CD14-positive monocyte (primary cell): ENCODE measurements at places on chromosomes 7 and 10.
A peak's percentile ranks its signal among the peaks of the same experiment; 100 is the strongest.

GRCh38 chr7:70005891-70006260, 407.6 kb downstream of the AUTS2 start:
- no peak overlapping the region for H3K4me3 ChIP-seq
- H3K4me1 ChIP-seq = peaks cover 6% of the 10 kb centered on the region
- H3K27me3 ChIP-seq = no peaks in the 10 kb centered on the region
- no peak overlapping the region for H3K27ac ChIP-seq

DNA sequence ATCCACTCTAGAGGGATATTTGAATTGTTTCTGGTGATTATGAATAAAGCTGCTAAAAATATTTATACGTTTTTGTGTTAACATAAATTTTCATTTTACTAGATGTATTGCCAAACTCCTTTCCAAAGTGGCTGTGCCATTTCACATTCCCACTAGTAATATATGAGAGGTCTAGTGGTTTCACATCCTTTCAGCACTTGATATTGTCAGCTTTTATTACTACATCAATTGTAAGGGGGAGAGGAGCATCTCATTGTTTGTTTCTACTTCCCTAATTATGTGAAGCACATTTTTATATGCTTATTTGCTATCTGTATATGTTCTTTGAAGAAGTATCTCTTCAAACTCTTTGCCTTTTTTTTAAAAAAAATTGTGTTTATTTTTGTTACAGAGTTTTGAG, 184.5 kb downstream of the ADK start:
- no peaks in the 10 kb centered on the region for H3K27me3 ChIP-seq
- no peak overlapping the region for H3K4me3 ChIP-seq
- no peaks in the 10 kb centered on the region for H3K36me3 ChIP-seq
- DNase-seq = peak; percentile 18
- H3K27ac ChIP-seq = no peak overlapping the region

DNA sequence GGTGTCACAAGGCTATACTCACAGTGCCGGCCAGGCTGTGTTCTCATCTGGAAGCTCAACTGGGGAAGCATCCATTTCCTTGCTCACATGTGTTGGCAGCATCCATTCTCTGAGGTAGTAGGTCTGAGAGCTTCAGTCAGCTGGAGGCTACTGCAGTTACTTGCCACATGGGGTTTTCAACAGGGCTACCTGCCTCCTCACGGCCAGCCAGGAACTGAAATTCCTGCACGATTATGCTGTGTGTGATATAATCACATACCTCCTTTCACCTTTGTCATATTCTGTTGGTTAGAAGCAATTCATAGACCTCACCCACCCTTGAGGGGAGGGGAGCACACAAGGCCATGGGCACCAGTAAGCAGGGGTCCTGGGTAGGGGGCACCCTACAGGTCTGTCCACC, 37.4 kb downstream of the PYROXD2 start:
- no peak for DNase-seq
- no peak overlapping the region for H3K4me3 ChIP-seq
- no peaks in the 10 kb centered on the region for H3K36me3 ChIP-seq
- H3K27ac ChIP-seq = no peak overlapping the region
- H3K4me1 ChIP-seq = no peaks in the 10 kb centered on the region
- no peaks in the 10 kb centered on the region for H3K27me3 ChIP-seq

DNA sequence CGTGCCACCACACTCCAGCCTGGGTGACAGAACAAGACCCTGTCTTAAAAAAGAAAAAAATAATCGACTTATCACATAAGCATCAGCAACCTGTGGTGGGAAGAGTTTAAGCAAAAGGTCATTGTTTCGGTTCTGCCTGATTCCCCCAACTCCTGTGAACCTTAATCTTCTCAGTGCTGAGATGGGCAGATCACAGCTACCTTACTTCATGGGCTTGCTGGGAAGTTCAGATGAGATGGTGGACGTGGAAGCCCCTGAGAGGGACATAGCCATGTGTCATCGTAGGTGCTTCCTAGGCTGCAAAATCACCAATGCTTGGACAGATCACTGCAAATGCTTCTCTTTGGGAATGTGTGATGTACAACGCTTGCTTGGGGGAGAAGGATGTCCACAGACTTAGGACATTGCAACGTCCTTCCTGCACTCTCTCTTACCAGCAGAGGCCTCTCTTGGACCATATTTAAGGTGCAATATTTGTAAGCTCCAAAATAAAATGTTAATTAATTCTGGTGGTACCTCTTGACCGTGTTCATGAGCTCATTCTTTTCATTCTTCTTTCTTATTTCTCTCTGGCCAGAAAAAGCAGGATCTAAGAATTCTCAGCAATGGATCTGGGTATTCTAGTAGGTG, 8.6 kb downstream of the GJD4 start:
- peaks cover 4% of the 10 kb centered on the region for H3K27me3 ChIP-seq
- no peak for DNase-seq
- no peak overlapping the region for H3K27ac ChIP-seq
- no peaks in the 10 kb centered on the region for H3K4me1 ChIP-seq
- H3K36me3 ChIP-seq = no peaks in the 10 kb centered on the region

DNA sequence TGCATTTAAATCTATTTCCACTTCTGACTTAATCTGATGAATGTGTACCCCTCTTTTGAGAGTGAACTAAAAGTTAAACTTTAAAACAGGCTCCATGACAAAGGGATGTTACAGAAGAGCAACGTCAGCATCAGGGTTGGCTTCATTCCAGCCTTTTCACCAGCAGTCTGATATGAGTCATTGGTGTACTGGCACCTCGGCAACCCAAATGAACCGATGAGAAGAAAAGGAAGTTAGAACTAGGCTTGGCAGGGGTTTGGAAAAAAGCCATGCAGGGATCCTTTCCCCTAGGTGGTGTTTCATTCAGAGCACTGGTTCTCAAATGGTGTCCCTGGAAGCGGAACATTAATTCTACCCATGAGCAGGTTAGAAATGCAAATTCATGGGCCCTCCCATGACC, 53.6 kb downstream of the SEC61G start:
- no peak for DNase-seq
- H3K36me3 ChIP-seq = no peaks in the 10 kb centered on the region
- no peaks in the 10 kb centered on the region for H3K27me3 ChIP-seq
- H3K27ac ChIP-seq = no peak overlapping the region
- H3K4me3 ChIP-seq = no peak overlapping the region

- no peaks in the 10 kb centered on the region for H3K4me1 ChIP-seq
- H3K36me3 ChIP-seq = no peaks in the 10 kb centered on the region
- no peak overlapping the region for H3K27ac ChIP-seq
- DNase-seq = no peak
Observed at GRCh38 chr7:8437606-8438005, 4.2 kb downstream of the NXPH1 start.

- no peaks in the 10 kb centered on the region for H3K36me3 ChIP-seq
- peaks cover 18% of the 10 kb centered on the region for H3K4me1 ChIP-seq
- peak; percentile 64 for DNase-seq
- H3K27ac ChIP-seq = no peak overlapping the region
- H3K4me3 ChIP-seq = peak overlapping the region; percentile 47
Observed at GRCh38 chr10:44864637-44865288, 46.4 kb upstream of the TMEM72 start.

DNA sequence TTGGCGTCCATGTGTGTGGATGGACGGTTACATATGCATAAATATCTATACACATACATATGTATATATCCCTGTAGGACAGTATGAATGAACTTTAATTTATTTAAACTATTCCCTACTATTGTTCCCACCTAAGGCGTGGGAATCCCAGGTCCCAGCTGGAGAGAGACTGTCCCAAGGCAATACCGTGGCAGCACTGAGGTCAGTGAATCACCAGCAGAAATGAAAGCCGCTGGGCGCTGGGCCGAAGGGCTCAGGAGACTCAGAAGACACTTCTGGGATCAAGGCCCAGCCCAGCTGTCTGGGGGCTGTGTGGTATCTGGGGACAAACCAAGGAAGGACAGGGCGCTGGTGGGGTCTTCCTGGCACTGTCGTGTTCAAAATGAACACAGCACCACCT, 49.6 kb upstream of the MYL10 start:
- DNase-seq = no peak
- peaks cover 4% of the 10 kb centered on the region for H3K4me1 ChIP-seq
- no peak overlapping the region for H3K27ac ChIP-seq
- no peak overlapping the region for H3K4me3 ChIP-seq
- no peaks in the 10 kb centered on the region for H3K36me3 ChIP-seq

GRCh38 chr10:119347181-119347974, 140.0 kb downstream of the GRK5 start:
- no peak overlapping the region for H3K27ac ChIP-seq
- H3K4me1 ChIP-seq = no peaks in the 10 kb centered on the region
- no peak overlapping the region for H3K4me3 ChIP-seq
- H3K36me3 ChIP-seq = peaks cover 6% of the 10 kb centered on the region

DNA sequence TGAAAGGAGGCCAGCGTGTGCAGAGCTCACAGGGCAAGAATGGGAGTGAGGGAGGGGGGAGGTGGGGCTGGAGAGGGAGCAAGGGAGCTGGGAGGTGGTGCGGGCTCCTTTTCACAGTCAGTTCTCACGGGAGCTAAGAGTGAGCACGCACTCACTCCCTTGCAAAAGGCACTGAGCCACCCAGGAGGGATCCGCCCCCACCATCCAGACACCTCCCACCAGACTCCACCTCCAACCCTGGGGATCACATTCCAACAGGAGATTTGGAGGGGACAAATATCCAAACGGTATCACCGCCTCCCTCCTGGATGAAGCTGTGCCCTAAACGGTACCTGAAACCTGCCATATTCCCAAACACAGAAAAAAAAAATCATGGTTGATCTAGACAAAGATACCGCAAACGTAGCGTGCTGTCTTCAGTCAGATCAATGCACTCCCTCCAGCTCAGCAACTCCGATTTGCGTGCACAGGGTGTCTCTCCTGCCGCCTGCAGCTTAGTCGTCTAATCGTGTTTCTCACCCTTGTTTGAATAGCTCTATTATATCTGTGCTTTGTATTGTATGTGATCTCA, 20.3 kb upstream of the PRKAG2 start:
- H3K27ac ChIP-seq = no peak overlapping the region
- H3K4me3 ChIP-seq = no peak overlapping the region
- H3K36me3 ChIP-seq = no peaks in the 10 kb centered on the region
- no peaks in the 10 kb centered on the region for H3K4me1 ChIP-seq

GRCh38 chr7:36941359-36941758, 217.1 kb upstream of the AOAH start:
- H3K27me3 ChIP-seq = no peaks in the 10 kb centered on the region
- no peak for DNase-seq
- no peak overlapping the region for H3K27ac ChIP-seq
- H3K4me3 ChIP-seq = no peak overlapping the region
- H3K4me1 ChIP-seq = peaks cover 13% of the 10 kb centered on the region

GRCh38 chr10:78078539-78079330, 45.1 kb downstream of the RPS24 start:
- no peak overlapping the region for H3K4me3 ChIP-seq
- no peaks in the 10 kb centered on the region for H3K27me3 ChIP-seq
- no peaks in the 10 kb centered on the region for H3K4me1 ChIP-seq
- no peaks in the 10 kb centered on the region for H3K36me3 ChIP-seq

GRCh38 chr7:157788573-157788972, 451.8 kb downstream of the DNAJB6 start:
- no peak overlapping the region for H3K27ac ChIP-seq
- no peaks in the 10 kb centered on the region for H3K27me3 ChIP-seq
- H3K36me3 ChIP-seq = no peaks in the 10 kb centered on the region
- no peaks in the 10 kb centered on the region for H3K4me1 ChIP-seq
- no peak overlapping the region for H3K4me3 ChIP-seq
